Right atrium auricular region (tissue), 2 donors: ENCODE measurements at places on chromosomes 5 and 9. TPM values are rescaled to one million over a fixed set of nuclear protein-coding genes. Genes with fewer than 3 reads are reported as not detected.

- no peak for DNase-seq
These were observed 1.9 kb downstream of the RPS6 start for GRCh38 chr9:19378164-19378563.

- DNase-seq, result no peak
These were observed 21.1 kb downstream of the CARTPT start for GRCh38 chr5:71740015-71740753.

GRCh38 chr9:93099551-93100275 lies 3.7 kb downstream of the CARD19 start:
- DNase-seq, result no peak

DNA sequence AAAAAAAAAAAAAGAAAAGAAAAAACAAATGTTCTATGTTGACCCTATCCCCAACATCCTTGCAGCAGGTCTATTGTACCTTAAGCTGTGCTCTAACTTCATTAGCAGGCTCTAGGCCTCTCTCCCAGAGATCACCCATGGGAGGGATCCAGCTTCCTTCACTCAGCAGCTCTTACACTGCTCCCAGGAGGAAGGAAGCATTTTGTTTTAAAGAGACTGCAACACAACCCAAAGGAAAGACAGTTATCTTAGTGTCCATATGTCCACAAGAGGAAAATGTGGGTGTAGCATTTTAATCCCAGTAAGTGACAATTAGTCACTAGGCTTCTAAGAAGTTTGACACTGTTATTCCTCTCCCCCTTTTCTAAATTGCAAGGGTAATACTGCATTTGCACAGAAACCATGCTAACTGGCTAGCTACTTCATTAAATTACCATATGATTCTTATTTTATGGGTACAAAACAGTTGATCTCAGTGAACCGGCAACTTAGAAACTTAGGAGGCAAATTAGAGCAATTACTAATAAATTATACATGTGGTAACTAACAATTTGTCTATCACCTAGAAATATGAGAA lies 58.8 kb downstream of the MARCHF3 start:
- no peak for DNase-seq

The KCNV2 gene
- not detected for total RNA-seq

The SNCAIP gene
- total RNA-seq, result 9.5 TPM
